T-cell (primary cell): ENCODE measurements at places on chromosomes 13 and 19.
A peak's percentile ranks its signal among the peaks of the same experiment; 100 is the strongest.

DNA sequence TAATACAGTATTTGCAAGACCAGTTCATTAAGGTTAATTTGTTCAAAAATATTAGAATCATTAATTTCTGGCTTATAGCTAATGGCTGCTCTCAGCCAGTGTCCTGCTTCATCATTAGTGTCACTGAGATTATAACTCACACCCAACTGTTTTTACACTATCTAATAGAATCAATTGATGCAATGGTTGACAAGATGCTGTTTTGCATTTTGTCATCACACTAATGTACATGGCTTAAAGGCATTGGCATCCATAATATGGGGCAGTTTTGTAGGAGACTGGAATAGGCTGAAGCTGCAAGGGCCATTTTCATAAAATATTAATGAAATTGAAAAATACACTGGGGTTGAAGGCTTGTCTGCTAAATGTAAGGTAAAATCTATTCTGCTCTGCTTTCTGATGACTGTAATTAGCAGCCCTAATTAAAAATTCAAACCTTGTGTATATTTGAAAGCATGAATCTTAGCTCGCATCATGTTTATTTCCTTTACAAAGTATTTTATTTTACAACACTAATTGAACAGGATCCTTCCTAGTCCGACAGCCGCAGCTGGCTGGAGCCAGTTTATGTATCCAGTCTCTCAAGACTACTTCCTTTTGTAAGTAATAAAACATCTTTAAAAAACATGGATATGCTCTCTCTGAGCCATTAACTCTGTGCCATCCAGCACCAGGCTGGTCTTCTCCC, 296.7 kb downstream of the POU4F1 start:
- no peak for DNase-seq

DNA sequence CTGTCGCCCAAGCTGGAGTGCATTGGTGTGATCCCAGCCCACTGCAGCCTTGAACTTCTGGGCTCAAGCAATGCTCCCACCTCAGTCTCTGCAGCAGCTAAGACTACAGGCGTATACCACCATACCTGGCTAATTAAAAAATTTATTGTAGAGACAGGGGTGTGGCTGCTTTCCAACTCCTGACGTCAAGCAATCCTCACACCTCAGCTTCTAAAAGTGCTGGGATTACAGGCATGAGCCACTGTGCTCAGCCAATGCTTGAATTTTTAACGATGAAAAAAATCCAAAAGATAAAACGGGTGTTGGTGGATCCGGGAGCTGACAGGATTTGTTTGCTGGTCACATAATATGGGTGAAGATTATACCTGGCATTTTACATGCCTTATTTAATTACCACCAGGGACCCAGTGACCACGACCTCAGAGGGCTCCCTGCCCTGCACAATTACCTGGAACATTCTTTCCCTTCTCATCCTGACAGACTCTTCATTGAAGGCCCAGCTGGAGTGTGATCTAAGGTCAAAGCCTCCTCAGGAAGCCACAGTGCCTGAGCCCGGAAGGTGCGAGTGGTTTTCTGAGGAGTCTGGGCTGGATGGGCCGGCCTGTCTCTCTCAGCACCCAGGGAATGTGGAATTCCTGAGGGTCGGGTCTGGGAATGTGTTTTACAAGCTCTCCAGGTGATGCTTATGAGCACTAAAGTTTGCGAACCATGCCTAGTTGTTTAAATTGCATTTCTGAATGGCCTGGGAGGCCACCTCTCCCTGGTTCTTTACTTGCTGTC, 193.3 kb downstream of the USP12 start:
- DNase-seq: no peak

DNA sequence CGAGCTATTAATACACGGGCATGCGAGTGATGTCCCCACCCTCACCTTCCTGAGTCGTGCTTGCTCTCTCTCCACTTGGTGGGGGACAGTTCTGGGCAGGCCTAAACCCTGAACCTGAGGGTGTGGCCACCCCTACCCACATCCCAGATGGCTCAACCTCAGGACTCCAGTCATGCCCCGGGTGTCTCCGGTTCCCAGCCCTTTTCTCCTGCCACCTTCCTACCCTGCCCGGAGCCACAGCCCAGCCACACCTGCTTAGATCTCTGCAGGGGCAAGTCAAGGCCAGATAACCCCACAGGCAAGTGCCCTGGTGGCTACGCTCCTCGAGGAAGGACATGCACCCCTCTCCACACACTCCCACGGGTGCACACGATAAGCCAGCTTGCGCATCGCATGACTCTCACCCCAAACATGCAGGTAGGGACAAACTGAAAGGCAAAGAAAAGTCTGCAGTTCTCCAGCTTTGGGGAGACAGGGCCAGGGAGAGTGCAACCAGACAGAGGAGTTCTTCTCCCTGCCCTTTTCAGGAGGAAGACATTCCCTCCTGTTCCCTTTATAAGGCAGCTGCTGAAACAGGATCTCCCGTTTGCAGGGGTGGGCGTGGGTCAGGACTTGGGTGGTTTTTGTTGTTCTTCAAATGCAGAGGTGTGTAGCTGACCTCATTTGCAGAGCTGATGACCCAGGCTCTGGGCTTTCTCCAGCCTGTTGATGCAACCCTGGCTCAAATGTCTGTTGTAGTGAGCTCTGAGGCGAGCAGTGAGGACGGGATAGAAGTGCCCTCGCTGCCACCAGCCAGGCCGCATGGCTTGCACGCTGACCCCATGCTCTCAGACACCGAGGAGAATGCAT, 88.6 kb downstream of the DPF1 start:
- no peak for DNase-seq

DNA sequence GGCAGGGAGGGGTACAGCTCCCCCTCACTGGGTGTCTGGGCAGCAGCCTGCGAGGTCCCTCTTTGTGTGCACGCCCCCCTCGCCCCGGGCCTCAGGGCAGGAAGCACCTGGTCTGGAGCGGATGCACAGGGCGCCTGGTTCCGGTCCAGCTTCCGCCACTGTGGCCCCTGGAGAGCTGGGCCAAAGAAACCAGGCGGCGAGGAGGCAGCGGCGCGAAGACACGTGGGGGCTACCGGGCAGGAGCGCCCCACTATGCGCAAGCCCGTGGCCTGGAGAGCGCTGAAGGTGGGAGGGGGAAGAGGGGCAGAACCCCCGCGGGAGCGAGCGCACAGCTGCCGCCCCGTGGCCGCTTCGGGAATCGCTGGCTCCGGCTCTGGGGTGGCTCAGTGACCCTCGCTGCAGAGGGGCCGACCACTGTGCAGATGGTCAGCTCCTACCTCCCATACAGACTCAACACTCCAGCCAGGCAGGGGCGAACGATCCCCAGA, 1.7 kb upstream of the LYL1 start:
- peak; percentile 69 for DNase-seq

DNA sequence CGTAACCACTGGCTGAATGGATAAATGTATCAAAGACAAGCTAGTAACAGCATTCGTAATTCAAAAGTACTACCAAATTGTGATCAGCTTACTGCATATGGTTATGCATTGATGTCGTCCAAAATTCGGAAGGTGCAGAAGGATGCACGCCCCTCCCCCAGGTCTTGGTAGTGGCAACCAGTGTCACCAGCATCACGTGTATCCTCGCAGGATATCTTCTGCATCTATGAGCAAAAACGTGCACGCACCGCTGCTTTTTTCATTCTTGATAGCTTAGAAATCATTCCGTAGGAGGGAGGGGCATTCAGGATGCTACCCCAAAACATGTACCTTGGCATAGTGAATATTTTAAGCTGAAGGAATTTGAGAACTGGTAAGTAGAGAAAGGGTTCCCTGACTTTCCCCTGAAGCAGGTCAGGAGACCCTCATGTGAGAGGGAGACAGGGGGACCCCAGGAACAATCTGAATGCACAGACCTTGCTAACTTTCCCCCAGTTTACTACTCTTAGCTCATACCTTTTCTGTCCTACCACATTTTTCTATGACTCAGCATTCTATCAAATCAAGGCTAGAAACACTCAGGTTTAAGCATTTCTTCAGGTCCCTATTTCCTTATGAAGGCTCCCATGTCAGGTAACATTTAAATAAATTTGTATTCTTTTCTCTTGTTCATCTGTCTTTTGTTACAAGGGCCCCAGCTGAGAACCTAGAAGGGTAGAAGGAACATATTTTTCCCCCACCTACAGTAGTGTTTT, 61.2 kb upstream of the TM9SF2 start:
- DNase-seq: no peak

DNA sequence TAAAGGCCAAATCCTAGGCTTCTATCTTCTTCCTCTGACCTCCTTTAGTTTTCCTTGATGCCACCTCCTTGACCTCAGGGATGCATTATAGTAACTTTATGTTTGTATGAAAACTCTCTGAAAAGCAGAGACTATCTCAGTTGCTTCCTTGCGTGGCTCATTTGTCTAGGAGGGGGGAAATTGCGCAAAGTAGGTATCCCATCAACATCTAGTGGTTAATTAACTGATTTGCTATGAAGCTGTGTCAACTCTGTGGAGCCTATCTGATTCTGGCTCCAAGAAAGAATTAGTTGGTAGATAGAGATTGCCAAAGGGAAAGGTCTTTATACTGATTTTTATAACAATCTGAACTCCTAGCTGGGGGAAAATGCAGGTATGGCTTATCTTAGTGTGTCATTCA, 82.1 kb upstream of the FRY start:
- no peak for DNase-seq

DNA sequence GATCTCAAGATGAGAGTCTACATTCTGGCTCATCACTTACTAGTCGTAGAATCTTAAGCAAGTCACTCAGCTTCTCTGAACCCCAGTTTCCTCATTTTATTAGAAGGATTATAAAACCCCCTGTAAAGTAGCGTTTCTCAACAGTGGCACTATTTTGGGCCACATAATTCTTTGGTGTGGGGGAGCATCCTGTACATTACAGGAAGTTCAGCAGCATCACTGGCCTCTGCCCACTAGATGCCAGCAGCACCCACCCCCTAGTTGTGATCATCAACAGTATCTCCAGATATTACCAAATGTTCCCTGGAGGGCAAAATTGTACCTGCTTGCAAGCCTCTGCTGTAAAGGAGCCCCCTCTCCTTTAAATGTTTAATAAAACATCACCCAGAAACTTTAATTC, 22.6 kb downstream of the STARD13 start:
- no peak for DNase-seq

- no peak for DNase-seq
Measured at GRCh38 chr13:28744091-28744536, 25.3 kb upstream of the SLC46A3 start.

GRCh38 chr13:90498816-90499215, 848.7 kb upstream of the MIR17HG start:
- no peak for DNase-seq

GRCh38 chr19:57816652-57817051, 1.9 kb upstream of the ZNF552 start:
- no peak for DNase-seq

- no peak for DNase-seq
Measured at GRCh38 chr19:1935484-1936208, 5.3 kb upstream of the CSNK1G2 start.

GRCh38 chr19:14166999-14167575, 30.7 kb upstream of the ASF1B start:
- DNase-seq: no peak

GRCh38 chr19:36392916-36393673, 14.1 kb upstream of the ZFP14 start:
- no peak for DNase-seq

- no peak for DNase-seq
Measured at GRCh38 chr13:34730961-34731360, 211.1 kb upstream of the NBEA start.

- no peak for DNase-seq
Measured at GRCh38 chr19:45267296-45267695, 16.2 kb downstream of the MARK4 start.

- no peak for DNase-seq
Measured at GRCh38 chr19:30792561-30793505, 420.6 kb downstream of the ZNF536 start.

GRCh38 chr19:41427647-41428480, 690 bp upstream of the B3GNT8 start:
- DNase-seq: peak; percentile 41

- no peak for DNase-seq
Measured at GRCh38 chr19:954672-955494, 29.0 kb downstream of the ARID3A start.

DNA sequence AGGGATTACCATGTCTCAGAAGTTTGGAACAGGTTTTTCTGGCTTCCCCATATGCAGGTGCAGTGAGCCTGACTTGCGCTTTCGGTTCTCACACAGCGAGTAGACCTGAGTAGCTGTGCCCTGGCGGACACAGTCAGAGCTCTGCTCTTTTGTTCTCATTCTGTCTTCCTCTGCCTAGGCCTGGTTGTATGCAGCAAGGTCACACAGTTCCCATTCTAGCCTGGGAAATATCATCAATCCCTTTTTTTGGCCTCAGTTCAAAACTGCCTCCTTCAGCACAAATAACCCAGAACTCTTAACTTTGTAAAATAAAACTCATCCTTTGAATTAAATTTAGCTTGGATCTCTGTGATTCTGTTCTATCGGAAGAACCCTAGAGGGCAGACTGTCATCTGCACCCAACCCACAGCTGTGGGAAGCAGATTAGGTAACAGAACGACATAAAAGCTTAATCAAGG, 10.2 kb downstream of the OXGR1 start:
- DNase-seq: no peak

- peak; percentile 90 for DNase-seq
Measured at GRCh38 chr19:43555185-43555770, 20.0 kb downstream of the XRCC1 start.

GRCh38 chr13:37229931-37230330, 124.5 kb upstream of the CSNK1A1L start:
- DNase-seq: no peak

- no peak for DNase-seq
Measured at GRCh38 chr13:73593199-73593765, 534.5 kb downstream of the KLF5 start.

GRCh38 chr19:42567567-42567966, 27.2 kb downstream of the CEACAM8 start:
- DNase-seq: no peak

DNA sequence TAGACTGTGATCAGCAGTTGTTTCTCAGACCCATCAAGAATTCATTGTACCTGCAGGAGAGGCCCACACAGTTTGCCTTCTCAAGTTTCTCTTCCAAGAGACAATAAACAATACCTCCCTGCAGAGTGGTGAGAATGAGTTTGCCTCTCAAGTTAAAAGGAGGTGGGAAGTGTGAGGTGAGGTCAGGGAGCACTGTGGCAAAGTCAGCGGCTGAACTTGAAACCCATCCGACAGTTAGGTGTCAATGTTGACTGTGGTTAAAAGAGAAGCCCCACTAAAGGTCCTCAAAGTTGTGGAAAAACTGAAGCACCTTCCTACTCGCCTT, 72.9 kb upstream of the TSC22D1 start:
- no peak for DNase-seq

DNA sequence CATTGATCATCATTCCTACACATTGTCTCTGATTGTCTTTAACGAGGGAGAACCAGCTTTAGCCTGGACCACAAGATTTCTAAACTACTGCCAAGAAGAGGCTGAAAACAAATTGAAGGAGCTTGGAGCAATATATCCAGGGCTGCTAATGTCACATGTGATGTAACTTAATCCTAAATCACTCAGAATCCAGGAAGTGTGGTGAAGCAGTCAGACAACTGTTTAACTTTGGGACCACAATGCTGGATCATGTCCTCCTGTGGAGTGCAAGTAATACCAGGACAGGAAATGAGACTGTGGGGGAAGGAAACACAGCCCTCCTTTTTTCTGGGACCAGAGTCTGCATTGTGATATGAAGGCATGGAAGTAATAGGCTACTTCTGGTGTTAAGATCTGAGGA, 430.2 kb downstream of the KCTD12 start:
- DNase-seq: no peak

- no peak for DNase-seq
Measured at GRCh38 chr13:44818016-44818415, 171.3 kb downstream of the NUFIP1 start.
